ENCODE measurements at places on chromosomes 7 and 10.
A peak's percentile ranks its signal among the peaks of the same experiment; 100 is the strongest.

- peak; percentile 78 for DNase-seq
These were observed 365.2 kb upstream of the MEOX2 start for GRCh38 chr7:16051561-16052255.

DNA sequence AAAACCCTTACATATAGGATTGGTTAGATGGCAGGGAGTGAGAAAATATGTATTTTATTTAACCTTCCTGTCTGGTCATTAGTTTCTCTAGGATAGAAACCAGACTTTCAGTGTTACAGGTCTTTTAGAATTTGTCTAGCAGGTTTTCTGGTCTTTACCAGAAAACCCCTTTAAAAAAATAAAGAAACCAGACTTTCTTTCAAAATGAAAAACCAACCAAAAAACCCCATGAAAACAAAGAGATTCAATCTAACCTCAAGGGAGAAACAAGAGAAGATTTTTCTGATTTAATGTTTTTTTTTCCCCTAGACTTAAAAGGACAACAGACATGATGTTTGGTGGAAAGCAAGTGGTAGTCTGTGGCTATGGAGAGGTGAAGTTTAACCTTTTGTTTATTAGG is 28.7 kb upstream of the STRIP2 start:
- no peak for DNase-seq

GRCh38 chr7:96426027-96426426 is 104.1 kb upstream of the SLC25A13 start:
- peak; percentile 30 for DNase-seq

DNA sequence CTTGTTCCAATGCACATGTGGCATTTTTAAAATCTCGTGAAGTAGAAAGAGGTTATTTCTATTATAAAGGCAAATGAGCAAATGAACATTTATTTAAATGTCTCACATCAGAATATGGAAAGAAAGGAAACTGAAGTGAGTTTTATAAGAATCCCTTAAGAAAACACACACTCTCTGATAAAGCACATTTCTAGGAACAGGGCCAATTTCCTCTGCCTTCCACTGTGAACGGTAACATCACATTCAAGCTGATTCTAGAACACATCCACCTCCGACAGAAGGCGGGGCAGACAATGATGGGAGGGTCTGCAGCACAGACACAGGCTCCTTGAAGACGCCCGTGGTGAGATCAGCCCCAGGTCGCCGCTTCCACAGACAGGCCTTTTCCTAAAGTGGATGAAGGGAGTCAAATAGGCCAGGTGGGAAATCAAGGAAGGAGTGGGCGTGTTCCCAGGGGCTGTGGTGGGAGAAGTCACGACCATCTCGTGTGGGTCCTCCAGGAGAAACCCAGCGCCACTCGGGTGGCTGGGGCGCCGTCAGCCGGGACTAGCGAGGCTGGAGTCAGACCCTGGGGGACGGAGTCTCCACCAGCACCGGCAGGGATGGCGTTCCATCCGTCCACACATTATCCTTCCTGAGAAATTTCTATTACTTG is 31.1 kb downstream of the PITRM1 start:
- DNase-seq: no peak

DNA sequence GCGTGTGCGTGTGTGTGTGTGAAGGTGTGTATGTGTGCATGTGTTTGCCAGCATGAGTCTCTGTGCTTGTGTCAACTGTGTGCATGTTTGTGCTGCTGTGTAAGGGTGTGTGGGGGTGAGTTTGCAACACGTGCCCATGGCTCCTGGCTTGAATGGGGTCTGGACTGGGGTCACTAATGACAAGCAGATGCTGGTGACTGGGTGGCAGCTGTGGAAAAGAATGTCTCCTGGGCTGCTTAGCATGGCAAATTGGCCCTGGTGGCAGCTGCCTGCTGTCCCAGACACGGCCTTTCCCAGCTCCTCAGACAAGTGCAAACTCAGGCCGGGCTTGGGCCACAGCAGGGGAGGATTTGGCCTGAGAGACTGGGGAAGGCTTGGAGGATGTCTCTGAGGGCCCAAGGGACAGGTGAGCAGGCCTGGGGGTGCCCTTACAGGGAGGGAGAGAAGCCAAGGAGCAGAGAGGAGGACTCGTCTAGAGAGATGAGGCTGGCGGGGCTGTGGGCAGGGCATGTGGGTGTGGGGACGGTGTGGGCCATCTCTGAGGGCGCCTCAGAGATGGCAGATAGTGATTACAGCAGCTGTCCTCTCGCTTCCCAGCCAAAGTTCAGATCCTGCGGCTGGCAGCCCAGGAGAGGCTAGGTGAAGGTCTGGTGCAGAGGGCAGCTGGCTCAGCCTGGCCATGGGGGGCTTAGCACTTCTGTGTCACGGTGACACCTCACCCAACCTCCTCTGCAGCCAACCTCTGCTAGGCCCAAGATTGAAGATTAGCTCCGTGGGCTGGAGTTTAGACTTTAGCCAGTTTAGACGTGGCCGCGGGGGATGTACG is 1.5 kb downstream of the AQP1 start:
- no peak for DNase-seq

GRCh38 chr10:59631237-59631636 is 78.4 kb downstream of the SLC16A9 start:
- no peak for DNase-seq

DNA sequence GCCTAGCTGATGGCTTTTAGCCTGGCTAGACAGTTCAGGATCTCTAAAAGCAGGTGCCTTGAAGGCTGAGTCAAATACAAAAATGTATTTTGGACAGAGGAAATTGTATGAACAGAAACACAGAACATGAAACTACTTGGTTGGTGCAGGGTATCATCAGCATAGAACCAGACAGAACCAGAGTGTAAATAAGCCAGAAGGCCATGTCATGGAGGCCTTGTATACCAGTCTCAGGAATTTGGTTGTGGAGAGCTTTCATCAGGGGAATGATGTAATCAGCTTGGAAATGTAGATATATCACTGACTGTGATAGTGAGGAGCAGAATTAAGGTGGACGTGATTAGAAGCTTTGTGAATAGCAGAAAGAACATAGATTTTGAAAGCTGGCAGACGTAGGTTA is 82.9 kb downstream of the CFTR start:
- DNase-seq: peak; percentile 12

DNA sequence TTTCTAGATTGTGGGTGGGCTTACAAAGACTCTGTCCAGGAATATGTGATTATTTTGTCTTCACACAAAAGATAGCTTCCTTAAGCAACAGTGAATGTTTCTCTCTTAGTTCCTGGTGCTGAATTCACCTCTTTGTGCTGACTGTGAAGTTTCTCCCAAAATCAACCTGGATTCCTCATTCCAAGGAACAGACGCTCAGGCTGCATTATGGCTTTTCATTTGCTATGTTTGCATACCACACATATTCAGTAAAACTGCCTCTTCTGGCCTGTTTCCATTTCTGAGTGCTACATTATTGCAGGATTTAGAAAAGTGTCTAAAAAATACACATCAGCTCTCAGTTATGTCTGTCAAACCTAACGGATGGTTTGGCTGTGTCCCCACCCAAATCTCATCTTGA is 21.5 kb downstream of the MACROH2A2 start:
- DNase-seq: peak; percentile 25

GRCh38 chr7:100444311-100445278 is 8.3 kb upstream of the PPP1R35 start:
- peak; percentile 61 for DNase-seq

DNA sequence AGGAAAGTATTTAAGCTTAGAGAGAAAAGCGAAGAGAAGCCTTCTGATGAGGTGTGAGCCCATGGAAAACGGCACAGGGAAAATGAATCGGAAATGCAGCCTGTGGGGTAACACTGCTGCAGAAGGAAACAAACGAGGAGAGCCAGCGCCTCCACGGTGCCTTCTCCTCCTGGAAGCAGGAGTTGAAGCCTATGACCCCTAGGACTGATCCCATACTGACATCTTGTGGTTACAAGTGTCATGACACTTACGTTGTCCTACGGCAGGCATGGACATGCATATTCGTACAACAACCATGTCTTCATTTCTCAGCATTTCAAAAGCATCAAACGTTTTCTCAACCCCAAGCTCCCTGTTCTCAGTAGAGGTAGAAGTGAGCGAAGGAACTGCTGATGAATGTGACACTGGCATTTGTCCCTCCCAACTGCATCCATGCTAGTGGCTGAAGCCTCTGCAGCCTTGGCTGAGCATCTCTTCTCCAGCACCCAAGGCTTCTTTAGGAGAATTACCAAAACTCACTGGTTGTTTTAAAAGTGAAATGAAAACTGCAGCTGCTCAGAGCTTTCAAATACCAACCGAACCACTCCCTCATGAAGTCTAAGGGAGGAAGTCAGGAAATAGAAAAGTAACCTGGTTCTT is 160.2 kb downstream of the JAZF1 start:
- DNase-seq: peak; percentile 87

DNA sequence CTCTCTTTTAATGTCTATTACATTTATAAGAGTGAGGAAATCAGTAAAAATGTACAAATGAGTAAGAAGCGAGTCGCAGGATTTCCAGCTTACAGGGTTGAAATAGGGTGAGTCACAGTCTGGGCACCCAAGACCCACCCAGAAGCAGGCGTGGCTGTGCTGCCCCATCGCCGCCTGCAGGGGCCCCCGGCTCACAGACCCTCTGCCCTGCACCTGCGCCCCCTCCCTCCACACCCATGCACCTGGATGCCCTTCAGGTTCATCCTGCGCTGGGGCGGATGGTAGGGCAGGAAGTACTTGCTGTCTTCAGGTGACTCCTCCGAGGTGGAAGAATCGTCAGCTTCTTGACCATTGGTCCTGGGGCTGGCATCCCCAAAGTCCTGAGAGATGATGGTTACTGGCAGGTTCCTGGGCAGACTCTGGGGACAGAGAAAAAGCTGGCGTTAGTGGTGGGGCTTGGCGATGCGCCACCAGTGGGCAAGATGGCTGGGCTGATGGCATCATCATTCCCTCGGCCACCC is 90.2 kb upstream of the GNA12 start:
- peak; percentile 77 for DNase-seq

- DNase-seq: peak; percentile 11
These were observed 119.1 kb downstream of the NRBF2 start for GRCh38 chr10:63252095-63252762.

DNA sequence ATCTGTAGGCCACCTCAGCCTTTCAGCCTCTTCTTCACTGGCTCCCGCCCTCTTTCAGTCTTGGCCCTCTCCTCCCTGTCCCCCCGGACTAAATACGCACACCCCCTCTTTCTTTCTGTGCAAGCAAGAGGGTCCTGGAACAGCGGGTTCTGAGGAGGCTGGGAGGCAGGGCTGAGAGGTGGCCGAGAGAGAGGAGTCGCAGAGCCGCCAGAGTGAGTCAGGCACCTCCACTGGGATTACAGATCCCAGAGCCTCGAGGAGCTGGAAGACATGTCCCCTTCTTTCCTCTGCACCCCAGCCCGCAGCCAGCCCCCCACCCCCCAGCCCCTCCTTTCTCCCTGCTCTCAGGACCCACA is 182 bp downstream of the CCDC136 start:
- no peak for DNase-seq

DNA sequence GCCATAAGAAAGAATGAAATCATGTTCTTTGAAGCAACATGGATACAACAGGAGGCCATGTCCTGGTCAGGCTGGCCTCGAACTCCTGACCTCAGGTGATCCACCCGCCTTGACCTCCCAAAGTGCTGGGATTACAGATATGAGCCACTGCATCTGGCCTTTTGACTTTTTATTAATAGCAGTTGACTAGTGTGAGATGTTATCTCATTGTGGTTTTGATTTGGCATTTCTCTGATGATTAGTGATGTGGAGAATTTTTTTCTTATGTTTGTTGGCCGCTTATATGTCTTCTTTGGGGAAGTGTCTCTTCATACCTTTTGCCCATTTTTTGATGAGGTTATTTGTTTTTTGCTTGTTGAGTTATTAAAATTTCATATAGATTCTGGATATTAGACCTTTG is 400.9 kb downstream of the SUGCT start:
- DNase-seq: no peak

GRCh38 chr10:851901-852300 is 79.6 kb downstream of the LARP4B start:
- DNase-seq: no peak

GRCh38 chr10:71962901-71963300 is 1.3 kb upstream of the CHST3 start:
- no peak for DNase-seq

DNA sequence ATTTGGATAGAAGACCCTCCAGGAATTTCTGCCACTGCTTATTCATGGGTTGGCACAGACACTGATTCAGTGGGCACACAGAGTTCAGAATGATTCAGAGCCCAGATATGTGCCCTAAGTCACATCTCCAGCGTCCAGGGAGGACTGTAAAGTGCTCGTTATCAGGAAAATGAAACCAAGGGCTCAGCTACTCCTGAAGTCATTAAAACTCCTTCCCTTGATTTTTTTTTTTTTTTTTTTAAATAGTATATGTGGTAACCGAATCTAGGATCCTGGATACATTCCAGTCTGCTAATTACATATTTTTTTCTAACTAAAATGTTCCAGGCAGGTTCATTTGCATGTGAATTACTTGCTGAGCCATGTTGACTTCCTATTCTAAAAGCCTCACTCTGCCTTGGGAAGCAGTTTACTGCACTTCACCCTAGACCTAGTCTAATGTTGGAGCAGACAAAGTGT is 34.7 kb downstream of the MET start:
- peak; percentile 49 for DNase-seq

- peak; percentile 91 for DNase-seq
These were observed 22.7 kb upstream of the AASS start for GRCh38 chr7:122166740-122167139.

DNA sequence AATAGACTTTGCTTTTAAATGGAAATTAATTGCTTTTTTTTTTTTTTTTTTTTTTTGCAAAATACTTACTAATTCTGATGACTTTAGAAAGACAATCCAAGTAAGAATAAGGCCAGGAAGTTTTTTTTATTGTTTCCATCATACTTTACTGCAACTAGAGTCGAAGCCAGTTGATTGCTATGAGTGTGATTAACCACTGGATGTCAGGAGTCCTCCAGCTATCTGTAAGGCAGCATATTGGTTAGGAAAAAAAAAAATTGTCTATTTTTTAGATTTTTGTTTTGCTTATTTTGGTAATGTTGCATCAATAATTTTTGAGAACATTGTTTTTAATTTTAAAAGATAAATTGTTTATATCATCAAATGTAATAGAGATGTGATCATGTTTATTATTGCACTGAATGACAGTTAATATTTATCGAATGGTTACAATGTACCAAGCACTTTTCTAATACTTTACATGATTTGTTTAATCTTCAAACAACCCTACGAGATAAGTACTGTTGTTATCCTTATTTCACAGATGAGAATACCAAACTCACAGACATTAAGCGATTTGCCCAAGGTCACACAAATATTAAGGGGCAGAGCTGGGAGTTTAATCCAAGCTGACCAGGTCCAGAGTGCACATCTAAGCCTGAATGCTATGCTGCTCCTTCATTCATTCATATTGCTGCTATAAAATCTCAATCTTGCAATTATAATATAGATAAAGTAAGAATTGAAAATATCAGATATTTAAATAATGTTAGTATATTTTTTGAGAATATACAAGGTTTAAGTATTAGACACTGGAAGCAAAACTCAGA is 19.9 kb upstream of the LMOD2 start:
- peak; percentile 85 for DNase-seq
